ENCODE measurements at places on chromosomes 3 and 15.

- no peak for DNase-seq
These were observed 73.7 kb downstream of the PLD1 start for GRCh38 chr3:171736556-171736955.

DNA sequence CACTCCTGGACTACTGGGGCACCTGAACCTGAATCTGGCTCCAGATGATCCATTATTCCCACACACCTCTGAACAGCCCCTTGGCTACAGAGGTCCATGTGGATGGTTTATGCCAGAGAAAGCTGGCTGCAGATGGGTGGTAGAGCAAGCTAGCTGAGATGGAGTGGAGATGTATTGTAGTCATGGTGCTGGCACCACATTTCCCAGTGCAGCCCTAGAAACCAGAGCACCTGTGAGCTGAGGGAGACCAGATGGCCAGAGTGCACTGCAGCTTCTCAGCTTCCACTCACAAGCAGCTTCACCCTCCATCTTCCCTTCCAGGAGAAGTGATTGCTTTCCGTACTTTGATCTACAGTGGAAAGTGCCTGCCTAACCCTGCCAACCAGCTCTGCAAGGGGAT lies 29.9 kb downstream of the RBP1 start:
- no peak for DNase-seq

- DNase-seq: no peak
These were observed 68.6 kb downstream of the SLC6A6 start for GRCh38 chr3:14471016-14471415.

DNA sequence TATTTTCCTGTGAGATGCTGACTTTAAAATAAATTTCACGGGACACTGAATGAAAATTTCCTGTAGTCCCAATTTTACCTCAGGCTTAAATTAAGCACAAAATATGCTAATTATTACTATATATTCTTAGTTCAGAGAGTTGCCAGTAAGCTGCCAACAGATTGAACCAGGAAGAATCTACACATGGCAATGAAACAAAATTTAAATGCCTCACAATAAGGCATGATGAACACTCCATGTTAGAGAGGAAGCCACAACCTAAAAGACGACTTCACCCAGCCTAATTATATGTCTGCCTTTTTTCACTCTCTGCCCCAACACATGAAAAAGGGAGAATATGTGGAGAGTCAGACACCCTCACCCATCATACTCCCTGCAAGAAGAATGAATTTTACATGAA lies 39.7 kb downstream of the DNAAF4 start:
- DNase-seq: no peak

GRCh38 chr3:45582430-45582829 lies 12.1 kb upstream of the LIMD1 start:
- DNase-seq: no peak

Measured in activated CD4-positive, alpha-beta memory T cell treated with anti-CD3 and anti-CD28 coated beads for 36 hours (primary cell).